Activated T-helper 17 cell treated with anti-CD3 and anti-CD28 coated beads, Interleukin-2, amount 50 U/mL, for 72 hours (primary cell): ENCODE measurements at places on chromosomes 2 and 18. TPM values are rescaled to one million over a fixed set of nuclear protein-coding genes. Genes with fewer than 3 reads are reported as not detected.

DNA sequence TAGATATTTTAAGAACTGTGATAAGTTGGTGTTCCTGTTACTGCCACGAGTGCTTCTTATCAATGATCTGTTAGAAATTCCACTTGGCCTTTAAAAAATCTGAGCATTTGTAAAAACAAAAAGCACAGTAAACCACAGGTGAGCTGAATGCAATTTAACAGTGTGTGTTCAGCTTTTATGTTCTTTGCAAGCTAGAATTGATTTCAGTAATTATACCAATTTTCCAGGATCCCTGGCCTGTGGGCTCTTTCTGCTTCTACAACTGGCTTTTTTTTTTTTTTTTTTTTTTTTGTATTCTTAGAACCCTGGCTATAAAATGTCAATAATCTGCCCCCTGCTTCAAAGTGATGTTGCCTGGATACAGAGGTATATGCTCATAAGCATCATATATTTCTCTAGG lies 548.5 kb upstream of the SLC8A1 start:
- no peak for ATAC-seq

- no peak for ATAC-seq
Observed at GRCh38 chr2:201559067-201559710, 84.1 kb downstream of the TMEM237 start.

DNA sequence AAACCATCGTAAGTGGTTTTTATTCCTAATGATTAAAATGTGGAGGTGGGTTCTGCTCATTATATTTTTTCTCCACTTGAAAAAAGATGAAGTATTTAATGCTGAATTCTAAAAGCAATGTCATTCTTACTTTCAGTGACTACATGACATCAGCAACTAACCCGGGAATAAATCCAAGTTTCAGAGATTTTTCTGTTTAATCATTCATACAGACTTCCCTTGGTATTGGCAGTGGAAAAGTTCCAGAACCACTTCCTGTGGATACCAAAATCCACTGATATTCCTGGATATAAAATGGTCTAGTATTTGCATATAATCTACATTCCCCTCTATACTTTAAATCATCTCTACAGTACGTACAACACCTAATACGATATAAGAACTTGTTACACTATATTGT lies 128.6 kb downstream of the ZNF532 start:
- ATAC-seq: no peak

GRCh38 chr2:217095511-217096205 lies 235.8 kb upstream of the TNP1 start:
- ATAC-seq: peak; percentile 59

DNA sequence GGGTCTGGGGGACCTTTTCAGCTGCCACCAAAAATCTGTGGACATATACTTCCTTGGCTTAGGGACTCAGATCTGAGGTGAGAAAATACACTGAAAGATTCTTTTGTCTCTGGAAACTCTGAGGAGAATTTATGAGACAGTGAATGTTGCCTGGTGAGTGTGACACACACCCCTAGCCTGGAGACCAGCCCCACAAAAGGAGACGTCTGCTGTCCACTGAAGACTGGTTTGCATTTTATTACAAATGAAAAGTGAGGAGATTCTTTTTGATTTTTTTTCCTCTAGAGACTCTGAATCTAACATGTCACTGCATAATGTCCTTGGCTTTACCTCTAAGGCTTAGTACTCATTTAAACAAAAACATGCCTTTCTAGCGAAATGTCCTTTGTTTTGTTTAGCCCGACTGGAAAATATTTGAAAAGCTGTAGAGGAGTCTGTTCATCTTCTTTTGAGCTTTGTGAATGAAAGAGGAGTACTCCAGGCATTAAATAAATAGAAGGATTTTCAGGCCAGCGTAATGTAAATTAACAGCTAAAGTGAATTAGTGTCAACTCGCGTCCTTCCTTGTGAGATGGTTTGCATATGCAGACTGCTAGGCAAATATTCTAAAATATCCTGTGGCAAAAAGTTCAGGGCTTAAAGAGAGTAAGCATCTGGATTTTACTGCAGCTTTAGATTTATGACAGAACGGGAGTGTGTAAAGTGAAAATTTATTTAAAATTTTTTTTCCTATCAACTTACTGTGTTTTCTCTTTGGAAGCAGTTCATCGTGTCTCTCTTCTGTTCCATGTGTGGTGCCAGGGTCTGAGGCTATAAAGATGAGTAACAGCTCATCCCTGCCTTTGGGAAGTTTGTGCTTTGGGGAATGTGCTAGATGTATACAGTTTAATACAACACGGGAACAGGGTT lies 125.4 kb downstream of the VWA3B start:
- ATAC-seq: no peak

DNA sequence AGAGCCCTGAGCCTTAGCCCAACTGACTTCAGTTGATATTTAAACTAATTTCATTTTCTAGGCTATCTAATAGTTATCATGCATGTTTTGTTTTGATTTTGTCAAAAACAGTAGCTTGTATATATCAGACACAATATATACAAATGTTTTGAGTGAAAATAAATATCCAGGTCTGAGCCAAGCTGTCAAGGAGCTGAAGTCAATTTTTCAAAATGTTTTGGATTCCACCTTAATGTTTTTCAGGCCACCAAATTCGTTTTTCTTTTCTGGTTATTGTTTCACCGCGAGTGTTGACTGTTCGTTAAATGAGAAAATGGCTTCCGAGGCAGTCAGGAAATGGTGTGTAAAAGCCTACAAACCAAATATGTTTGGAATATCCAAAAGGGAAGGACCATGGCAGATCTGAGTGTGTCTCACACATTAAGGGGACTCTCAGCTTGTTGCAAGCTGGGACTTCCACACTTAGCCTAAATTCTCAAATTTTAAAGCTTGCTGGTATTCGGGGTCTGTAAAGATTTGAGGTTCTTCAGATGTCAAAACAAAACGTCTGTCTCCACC lies 2.8 kb downstream of the HOXD12 start:
- no peak for ATAC-seq

GRCh38 chr2:163601377-163601776 lies 134.4 kb downstream of the FIGN start:
- ATAC-seq: no peak

DNA sequence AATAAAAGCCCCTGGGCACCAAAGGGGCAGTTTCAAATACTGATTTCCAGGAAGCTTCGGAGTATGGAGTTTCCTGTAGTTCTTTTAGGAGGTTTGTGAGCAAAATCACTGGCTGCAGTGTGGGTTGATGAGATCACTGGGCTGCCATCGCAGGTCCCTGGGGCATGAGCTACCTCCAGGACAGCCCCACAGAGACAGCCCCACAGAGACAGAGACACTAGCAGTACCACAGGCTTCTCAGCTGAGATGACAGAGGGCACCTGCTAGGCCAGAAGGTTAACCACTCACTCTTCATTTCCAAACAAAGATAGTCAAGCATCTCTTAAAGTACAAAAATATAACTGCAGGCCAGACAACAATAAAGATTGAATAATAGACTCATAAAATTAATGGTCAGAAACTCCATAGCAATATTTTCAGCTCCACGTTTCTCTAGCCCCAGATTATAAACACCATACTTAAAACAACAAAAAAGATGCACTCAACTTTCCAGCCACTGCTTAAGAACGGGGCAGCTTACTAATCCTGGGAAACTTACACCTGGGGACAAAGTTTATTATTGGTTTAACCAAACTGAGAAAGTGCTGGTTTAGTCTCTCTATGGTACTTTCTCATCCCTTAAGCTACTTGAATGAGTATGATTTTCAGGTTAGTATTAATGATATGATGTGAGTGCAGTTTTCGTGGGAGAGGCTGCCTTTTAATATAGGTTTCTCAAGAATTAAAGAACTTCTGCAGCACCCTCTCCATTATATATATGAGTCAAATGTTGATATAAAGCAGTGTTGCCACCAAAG lies 11.6 kb downstream of the AFF3 start:
- peak; percentile 74 for ATAC-seq

DNA sequence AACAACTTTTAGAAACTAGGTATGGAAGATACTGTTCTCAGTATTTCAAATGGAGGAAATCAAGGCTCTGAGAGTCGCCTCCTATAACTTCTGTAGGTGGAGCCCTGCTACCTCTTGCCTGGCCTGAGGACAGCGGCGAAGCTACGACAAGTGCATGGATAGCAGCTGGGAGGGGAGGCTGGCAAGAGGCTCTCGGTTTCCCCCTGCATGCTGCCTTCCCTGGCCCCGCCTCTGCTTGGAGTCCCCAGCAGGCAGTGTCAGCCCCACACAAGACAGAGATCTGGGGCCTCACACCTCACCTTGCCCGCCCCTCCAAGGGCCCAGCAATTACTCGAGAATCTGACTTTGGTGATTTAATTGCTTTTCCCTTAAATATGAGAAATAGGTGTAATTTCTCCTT lies 107.6 kb upstream of the POU3F3 start:
- ATAC-seq: no peak

EFHD1 gene
- total RNA-seq: 1.1 TPM

AOX1 gene
- 0.95 TPM for total RNA-seq

CMPK2 gene
- total RNA-seq: 2.6 TPM

PIEZO2 gene
- total RNA-seq: not detected

MYCN gene
- total RNA-seq: not detected

NDUFS1 gene
- 104 TPM for total RNA-seq

SPATA3 gene
- total RNA-seq: 2.5 TPM

LGALSL gene
- total RNA-seq: 1.4 TPM
